ENCODE measurements at places on chromosomes 11 and 22. TPM values are rescaled to one million over a fixed set of nuclear protein-coding genes. Genes with fewer than 3 reads are reported as not detected.

DNA sequence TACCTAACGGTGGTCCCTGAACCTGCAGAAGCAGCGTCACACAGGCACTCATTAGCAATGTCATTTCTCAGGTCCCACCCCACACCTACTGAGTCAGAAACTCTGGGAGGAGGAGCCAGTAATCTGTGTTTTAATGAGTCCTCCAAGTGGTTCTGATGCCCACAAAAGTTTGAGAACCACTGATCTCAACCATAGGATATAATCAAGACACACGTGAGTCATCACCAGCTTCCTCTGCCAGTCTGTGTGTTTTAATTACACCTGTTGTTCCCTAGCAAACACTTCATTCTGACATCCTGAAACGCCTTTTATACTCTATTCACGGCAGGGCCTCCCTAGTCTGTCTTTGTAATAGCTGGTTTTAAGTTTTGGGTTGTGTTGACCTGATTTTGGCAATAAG is 5.8 kb downstream of the TECTA start:
- DNase-seq: no peak

DNA sequence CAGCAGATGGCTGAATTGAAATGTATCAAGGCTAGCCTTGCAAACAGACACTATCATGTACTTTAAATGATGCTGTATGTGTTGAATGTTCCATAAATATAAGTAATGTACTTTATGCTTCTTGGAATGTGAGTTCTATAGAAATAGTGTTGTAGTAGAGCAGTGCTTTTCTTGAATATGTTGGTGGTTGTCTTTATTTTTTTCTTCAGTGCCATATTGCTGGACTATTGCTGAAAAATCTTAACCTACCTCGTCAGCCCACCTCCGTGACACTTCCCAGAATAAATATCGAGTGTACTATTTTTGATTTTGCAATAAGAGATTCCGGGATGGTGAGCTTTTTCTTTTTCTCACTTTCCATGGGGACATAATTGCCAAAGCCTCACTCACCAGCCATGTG is 153.9 kb downstream of the NAV2 start:
- no peak for DNase-seq

DNA sequence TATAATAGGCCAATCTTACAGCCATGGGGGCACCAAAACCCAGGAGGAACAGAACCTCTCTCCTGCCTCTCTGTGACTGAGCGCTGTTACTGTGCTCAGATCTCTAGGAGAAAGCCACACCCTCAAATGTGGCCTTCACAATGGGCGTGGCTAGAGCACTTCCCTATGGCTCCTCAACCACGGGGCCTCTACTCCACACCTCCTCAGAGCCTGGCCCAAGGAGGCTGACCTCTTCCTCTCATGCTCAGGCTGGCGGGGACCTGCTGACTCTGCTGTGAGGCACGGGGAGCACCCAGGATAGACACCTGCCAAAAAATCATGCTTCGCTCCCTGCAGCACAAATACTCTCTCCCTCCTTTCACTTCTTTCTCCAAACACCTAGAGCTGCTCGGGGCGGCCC is 41.0 kb downstream of the C11orf58 start:
- DNase-seq: peak; percentile 68

DNA sequence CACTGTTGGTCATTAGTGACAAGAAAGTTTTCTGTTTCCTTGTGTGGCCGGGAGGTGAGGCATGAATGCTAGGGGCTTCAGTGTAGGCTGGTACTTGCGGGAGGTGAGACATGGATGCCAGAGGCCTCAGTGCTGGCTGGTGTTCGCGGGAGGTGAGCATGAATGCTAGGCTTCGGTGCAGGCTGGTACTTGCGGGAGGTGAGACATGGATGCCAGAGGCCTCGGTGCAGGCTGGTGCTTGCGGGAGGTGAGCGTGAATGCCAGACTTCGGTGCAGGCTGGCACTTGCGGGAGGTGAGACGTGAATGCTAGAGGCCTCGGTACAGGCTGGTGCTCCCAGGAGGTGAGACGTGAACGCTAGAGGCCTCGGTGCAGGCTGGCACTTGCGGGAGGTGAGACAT is 48.4 kb downstream of the ANO1 start:
- DNase-seq: no peak

DNA sequence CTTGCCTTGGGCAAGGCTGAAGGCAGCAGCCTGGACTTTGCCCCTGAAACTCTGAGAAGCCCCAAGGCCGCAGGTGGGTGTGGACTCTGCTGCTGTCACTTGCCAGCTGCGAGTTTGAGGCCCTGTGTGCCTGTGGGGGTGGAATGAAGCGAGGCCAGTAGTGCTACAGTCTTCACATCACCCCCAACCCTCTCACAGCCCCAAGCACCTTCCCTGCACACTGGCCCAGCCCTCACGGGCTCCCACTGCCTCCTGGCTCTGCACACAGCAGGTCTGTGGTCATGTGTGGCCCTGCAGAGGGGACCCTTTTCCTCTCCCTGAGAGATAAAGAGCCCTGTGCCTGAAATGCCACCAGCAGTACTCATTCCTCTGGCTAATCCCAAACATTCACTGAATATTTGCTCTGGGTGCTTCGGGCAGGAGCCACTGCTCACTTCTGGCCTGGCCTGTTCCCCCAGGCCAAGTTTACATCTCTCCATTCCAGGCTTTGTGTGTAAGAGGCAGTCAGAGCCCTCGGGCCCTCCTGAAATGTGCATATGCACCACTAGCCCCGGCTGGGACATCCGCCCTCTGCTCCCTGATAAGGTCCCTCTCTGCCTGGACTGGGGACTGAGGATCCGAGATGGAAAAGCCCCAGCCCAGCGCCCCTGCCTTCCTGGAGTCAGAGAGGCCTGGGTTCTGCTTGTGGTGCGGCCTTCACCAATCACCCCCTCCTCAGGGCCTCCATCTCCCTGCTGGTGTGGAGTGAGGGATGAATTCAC is 17.7 kb downstream of the MGAT3 start:
- DNase-seq: peak; percentile 73

GRCh38 chr22:19240813-19241592 is 50.5 kb downstream of the CLTCL1 start:
- no peak for DNase-seq

- no peak for DNase-seq
Observed at GRCh38 chr22:37663521-37664140, 5.1 kb downstream of the PDXP start.

GRCh38 chr11:81967242-81967641 is 766.4 kb downstream of the FAM181B start:
- no peak for DNase-seq

DNA sequence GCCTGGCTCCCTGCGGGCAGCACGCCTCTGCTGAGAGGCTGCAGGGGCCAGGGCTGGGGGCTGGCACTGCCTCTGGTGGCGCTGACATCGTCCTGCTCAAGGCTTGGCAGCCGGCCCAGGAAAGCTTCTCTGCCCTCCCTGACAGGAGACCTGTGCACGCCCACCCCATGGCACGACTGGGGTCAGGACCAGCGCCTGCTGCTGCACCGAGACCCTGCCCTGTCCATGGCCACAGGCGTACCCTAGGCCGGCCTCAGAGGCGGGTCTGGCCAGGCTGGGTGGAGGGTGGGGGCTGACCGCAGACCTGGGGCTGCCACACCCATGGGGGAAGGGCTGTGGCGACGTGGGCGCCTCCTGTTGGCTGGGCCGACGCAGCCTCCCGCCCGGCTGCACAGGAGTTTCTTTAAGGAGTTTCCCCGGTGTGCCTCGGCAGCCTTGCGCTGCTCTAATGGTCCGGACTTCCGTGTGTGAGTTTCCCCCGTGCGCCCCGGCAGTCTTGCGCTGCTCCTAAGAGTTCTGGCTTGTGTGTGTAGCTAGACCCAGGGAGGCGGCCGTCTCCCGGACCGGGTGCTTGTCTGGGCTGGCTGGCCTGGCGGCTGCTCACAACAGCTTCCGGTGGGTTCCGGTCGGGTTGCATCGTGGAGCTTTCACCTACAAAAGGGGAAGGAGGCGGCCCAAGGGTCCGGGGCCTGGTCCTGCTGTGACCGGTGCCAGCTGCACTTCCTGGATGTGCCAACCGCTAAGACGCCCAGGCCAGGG is 4.6 kb downstream of the TRABD start:
- DNase-seq: peak; percentile 88

DNA sequence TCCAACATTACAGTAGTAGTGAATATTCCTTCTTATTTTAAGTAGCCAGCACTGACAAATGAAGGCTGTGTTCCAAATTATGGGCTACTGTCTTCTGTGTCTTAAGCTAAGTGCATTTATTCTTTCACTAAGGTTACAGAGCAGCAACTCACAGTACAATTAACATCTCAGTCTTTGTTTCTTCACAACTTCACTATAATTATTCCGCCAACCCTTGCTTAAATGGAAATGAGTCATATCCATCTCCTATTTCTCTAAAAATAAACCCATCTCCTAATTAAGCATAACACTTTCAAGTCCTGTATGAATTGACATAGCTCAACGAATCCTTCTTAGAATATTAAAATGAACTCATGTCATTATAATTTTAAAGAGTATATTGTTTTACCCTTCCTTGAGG is 6.7 kb downstream of the ETS1 start:
- no peak for DNase-seq

GRCh38 chr22:46652847-46653331 is 32.7 kb downstream of the GRAMD4 start:
- no peak for DNase-seq

- no peak for DNase-seq
Observed at GRCh38 chr11:12220305-12220704, 109.9 kb downstream of the MICAL2 start.

DNA sequence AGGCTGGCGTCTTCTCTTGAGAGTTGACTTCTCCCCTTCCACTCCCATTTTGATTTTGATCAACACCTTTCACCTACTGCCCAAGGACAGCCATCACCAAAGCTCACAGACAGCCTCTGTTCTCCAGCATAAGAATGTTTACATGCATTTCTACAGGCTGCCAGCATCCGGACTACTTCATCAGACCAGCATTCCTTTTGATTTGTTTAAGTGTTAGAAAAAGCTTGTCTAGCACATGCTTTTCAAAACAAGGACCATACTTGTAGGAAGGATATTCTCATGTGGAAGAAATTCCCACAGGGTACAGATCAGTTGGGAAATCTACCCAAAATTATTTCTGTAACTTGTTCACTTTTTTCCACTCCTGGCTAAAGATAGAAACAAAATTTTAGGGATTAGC is 6.2 kb upstream of the KCNA4 start:
- no peak for DNase-seq

- DNase-seq: no peak
Observed at GRCh38 chr11:75472081-75472732, 39.2 kb upstream of the KLHL35 start.

- no peak for DNase-seq
Observed at GRCh38 chr11:123469089-123469488, 39.0 kb downstream of the GRAMD1B start.

DNA sequence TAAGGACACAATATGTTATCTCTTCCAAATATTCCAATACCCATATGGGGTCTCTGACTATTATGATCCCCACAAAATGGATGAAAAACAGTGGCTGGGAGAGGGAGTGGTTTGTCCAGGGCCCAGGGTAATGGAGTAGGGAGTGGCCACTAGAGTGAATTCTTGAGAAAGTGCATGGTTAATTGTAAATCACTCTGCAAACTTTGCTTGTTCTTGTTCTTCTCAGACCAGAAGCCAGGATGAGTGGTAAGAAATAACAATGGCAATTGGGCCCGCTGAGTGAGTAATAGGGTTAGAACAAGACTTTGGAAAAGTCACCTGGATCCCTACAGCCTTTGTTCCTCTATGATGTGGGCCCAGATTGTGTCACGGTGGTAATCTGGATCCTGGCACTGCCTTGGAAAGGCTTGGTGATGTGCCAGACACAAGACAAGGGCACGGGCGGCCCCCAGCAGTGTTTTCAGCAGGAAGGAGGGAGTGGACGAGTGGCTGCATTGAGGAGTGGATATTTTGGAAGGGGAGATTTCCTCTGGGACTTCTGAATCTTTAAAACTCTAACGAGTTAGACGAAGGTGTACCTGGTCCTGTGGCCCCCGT is 18.2 kb upstream of the KIRREL3 start:
- DNase-seq: no peak

DNA sequence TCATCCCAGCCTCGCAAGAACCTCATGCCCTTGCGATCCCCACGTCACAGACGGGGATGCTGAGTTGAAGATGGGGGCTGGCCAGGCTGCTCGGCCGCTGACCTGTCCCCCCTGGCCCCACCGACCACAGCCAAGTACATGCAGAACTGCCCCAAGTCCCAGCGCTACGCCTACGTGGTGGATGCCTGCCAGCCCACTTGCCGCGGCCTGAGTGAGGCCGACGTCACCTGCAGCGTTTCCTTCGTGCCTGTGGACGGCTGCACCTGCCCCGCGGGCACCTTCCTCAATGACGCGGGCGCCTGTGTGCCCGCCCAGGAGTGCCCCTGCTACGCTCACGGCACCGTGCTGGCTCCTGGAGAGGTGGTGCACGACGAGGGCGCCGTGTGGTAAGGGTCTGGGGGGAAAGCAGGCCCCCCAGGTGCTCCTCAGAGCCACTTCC is 10.0 kb downstream of the MUC5B start:
- DNase-seq: peak; percentile 29

- DNase-seq: no peak
Observed at GRCh38 chr11:57353446-57353845, 15.3 kb downstream of the P2RX3 start.

GRCh38 chr11:109298865-109299264 is 123.1 kb upstream of the C11orf87 start:
- no peak for DNase-seq

DNA sequence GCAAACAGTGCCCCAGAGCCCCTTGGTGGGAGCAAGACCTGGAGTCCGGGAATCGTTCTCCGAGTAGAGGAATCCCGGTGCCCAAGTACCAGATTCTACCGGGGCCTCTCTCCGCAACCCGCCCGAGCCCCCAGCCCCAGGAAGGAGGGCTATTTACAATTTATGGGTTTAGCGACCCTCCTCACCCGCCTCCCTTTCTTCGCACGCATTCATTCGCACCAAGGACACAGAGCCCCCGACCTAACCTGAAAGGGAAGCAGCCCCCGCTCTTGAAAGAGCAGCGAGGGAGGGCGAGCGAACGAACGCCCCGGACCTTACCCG is 628 bp downstream of the LRP4 start:
- DNase-seq: no peak

- no peak for DNase-seq
Observed at GRCh38 chr22:40659166-40659565, 20.1 kb upstream of the MCHR1 start.

Gene MOGAT2
- total RNA-seq: 169 TPM

Gene LSP1
- total RNA-seq: 9.9 TPM

Gene FUT4
- total RNA-seq: 21.8 TPM

Gene SLC22A12
- not detected for total RNA-seq

Gene PIK3IP1
- 8.1 TPM for total RNA-seq

Gene APBB1
- 11.2 TPM for total RNA-seq

Gene NAV2
- 21.7 TPM for total RNA-seq

Gene CRYBB3
- total RNA-seq: 0.70 TPM

Gene KLHDC7B
- total RNA-seq: not detected

Gene IFTAP
- total RNA-seq: 7.8 TPM
